ENCODE measurements at places on chromosomes 2 and 18. TPM values are rescaled to one million over a fixed set of nuclear protein-coding genes. Genes with fewer than 3 reads are reported as not detected.

The SULT1C4 gene
- not detected for total RNA-seq

The HRH4 gene
- not detected for total RNA-seq

The MCM6 gene
- total RNA-seq, result 26.9 TPM

The CDK15 gene
- total RNA-seq, result 67.0 TPM

The UGT1A8 gene
- total RNA-seq, result not detected

The NGEF gene
- 35.4 TPM for total RNA-seq

The PROKR1 gene
- not detected for total RNA-seq

The RAB6C gene
- total RNA-seq, result not detected

The FBLN7 gene
- total RNA-seq, result 10.4 TPM

The EML6 gene
- 2.1 TPM for total RNA-seq

The SKOR2 gene
- not detected for total RNA-seq

The CGREF1 gene
- 5.2 TPM for total RNA-seq

The KIF5C gene
- total RNA-seq, result 0.12 TPM

The DSG4 gene
- total RNA-seq, result not detected

The CD8B2 gene
- total RNA-seq, result not detected

The DAPL1 gene
- total RNA-seq, result not detected

The UBE2E3 gene
- 146 TPM for total RNA-seq

The SERPINB3 gene
- not detected for total RNA-seq

The TUBA3E gene
- total RNA-seq, result not detected

The CYTIP gene
- total RNA-seq, result 1.8 TPM

The TLX2 gene
- total RNA-seq, result 4.2 TPM

The INO80B gene
- 27.3 TPM for total RNA-seq

All from RPMI7951 (cell line).